ENCODE measurements at places on chromosomes 1 and 21.

DNA sequence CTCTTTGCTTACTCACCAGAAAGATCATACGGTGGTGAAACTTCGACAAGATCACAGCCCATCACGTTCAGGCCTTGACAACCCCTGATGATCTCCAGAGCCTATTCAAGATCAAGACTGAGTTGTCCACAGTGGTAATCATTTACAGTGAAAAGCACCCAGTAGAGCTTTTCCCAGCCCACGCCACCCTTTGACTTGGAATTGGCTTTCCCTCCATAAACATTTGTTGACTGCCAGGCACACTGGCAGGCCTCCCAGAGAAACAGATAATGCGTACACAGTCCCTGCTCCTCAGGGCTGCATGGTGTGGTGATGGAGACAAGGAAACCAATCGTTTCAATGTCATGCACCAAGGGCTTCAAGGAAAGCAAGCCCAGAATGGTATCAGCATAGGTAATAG, 10.1 kb downstream of the AGMAT start:
- no peak for DNase-seq

GRCh38 chr1:119874186-119874585, 22.1 kb downstream of the ADAM30 start:
- DNase-seq, result no peak

GRCh38 chr1:81549588-81550127, 251.1 kb upstream of the ADGRL2 start:
- no peak for DNase-seq

DNA sequence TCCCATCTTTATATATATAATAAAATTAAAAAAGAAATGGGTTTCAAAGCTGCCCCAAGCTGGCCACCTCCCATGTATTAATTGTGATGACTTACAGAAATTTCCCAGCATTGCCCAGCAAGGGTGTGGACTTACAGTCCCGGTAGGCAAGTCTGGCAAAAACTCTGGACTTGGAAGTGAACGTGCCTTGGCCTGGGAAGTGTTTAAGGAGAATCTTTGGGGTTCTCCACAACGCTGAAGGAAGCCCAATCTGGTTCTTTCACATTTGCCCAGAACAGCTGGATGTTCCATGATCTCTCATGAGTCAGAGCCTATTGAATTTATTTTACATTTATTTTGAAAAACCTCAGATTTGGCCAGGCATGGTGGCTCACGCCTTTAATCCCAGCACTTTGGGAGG, 98.4 kb upstream of the SLC45A1 start:
- no peak for DNase-seq

- DNase-seq, result no peak
Measured at GRCh38 chr1:182658055-182658454, 26.3 kb downstream of the RGS8 start.

Data from retinal pigment epithelial cell (primary cell).